ENCODE measurements at places on chromosomes 11 and 22.

DNA sequence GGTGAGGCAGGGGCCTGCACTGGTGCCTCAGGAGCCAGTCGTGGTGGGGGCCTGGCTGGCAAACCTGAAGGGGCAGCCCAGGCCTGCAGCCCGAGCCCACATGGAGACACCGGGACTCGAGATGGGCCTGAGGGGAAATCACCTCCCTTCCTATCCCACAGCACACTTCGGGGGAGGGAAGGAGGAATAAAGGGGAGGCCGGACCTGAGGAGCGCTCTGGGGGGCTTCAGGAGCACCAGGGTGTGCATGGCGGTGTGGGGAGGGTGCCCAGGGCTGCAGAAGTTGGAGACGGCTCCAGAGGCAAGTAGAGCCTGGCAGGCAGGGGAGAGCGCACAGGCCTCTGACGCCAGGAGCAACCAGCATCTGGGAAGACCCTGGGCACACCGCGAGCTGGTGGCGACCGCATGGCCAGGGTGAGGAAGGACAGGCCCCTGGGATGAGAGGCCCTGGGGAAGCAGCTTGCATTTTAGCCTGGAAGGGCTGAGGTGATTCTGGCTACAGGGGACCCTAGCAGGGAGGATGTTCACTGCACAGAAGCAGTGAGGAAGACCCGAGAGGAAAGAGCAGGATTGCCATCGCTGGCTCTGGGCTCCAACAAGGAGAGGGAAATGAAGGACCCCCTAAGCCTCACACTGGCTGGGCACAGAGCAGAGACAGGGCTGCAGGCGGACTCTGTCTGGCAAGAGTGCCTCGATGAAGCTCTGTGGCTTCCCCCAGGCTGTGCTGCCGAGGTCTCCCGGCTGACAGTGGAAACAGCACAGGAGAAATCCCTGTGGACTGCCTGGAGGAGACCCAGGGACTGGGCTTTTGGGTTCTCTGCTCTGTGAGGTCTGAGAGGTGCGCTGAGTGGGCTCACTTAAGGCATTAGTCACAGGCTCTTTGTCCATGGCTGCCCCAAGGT lies 457.7 kb downstream of the BRD1 start:
- no peak for DNase-seq

DNA sequence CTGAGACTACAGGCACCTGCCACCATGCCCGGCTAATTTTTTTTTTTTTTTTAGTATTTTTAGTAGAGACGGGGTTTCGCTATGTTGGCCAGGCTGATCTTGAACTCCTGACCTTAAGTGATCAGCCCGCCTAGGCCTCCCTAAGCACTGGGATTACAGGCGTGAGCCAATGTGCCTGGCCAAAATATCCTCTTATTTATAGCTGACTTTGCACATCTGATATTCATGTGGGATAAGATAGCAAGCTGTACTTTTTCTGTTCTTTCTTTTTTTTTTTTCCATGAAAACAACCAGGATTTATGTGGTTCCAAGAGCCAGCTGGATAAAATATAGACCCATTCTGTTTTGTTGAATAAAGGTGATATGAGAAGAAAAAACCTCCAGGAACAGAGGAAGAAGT lies 12.1 kb upstream of the XBP1 start:
- DNase-seq: no peak

DNA sequence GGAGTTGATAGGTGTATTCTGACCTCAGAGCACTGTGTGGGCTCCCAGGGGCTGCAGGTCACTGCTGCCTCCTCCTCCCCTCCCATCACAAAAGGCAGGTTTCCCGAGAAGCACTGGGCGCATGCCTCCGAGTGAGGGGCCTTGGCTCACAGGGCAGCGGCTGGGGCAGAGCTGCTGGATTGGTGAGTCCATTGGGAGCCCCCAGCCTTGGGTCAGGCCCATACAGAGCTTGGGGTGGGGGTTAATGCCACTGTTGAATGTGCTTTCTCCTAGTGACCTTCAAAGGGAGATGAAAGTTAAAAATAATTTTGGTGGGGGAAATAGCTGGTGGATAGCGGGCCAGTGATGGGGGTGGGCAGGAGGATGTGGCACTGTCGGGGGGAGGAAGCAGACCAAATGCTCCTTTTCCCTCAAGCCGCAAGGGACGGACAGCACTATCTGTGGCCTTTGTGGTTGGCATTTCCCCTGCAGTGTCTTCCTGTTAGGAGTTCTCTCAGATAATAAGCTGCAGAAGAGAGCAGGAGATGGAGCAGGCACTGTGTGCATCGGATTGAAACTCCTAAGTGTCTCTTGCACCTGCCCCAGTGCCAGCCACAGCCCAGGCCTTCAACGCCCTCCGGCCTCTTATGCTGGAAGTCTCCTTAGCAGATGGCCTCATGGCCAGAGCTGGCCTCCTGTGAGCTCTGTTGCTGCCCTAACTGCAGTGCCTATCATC lies 3.2 kb downstream of the TUBA8 start:
- DNase-seq: no peak

DNA sequence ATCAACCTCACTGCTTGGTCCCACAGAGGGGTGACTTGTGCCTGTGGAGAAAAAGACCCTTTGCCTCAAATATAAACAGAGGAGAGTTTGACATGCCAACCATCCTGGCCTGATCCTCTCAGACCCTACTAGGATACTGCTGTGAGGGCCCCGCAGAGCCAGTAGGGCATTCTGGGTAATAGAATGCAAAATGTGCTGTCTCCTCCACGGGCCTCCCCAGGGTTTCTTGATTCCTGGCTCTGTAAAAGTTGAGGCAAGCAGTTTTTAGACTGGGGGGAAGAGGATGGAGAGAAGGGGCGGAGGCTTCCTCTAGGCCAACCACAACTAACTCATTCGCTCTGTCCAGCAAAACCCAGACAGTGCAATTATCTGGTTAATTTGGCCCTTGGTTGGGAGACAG lies 81.7 kb downstream of the SYN3 start:
- no peak for DNase-seq

All from stimulated activated CD8-positive, alpha-beta memory T cell treated with anti-CD3 and anti-CD28 coated beads, Interleukin-4, amount 100 ng/mL, for 48 hours (primary cell).